ENCODE measurements at places on chromosomes 12 and 14.

GRCh38 chr12:114399664-114400211 lies 6.2 kb downstream of the TBX5 start:
- DNase-seq = no peak

DNA sequence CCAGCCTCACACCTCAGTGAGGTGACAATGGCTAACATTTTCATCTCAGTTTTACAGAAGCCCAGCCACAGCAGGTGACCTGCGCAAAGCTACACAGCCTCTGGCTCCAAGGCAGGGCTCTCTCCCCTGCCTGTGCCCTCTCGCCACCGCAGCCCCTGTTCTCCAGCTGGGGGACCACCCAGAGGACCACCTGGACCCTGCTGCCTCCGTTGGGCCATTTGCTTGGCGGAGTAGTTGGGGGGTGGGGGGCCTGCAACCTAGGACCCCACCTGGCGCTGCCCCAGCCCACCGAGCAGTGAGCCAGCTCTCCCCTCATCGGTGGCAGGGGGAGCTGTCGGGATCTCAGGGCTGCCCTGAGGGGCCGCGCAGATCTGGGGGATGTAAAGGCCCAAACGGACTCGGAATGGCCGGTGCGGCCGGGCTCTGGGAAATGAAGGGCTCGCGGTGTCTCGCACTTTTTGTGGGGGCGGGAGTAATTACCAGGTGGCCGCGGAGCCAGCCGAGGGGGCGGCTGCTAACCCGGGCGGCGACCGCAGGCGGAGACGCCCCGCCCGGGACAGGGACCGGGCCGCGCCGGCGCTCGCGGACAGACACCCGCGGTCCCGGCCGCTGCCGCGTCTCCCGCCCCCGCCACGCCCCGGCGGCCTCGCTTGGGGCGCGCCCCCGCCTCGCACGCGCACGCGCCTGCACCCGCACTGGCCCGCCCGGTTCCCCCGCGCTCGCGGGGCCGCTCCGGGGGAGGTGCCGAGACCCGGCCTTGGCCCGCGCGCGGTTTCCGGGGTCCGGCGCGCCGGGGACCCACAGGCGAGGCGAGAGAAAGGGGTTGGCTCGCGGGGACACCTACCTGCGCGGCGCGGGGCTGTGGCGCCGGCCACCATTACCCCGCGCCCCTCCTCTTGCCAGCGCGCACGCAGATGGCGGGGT lies 8.6 kb upstream of the GPR68 start:
- DNase-seq = no peak

- DNase-seq = peak; percentile 86
These were observed 127.4 kb downstream of the CACNA1C start for GRCh38 chr12:2179953-2180736.

- no peak for DNase-seq
These were observed 795 bp upstream of the ACOT2 start for GRCh38 chr14:73567951-73568885.

DNA sequence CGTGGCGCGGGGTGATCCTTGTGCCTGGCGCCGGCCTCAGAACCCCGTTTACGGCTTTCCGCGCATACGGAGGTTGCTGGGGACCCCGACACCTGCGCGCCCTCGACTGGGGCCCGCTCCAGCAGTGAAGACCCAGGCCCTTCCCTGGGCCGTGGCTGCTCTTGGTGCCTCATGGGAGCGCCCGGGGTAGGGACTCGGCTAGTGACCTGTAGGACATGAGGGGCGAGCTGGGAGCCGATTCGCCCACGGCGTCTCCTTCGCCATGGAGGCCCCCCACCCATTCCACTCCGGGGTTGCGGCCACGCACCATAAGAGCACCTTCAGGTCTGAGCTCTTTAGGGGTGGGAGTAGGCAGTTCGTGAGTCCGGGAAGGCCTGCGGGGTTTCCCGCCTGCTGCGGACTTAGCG lies 14.2 kb upstream of the PAX9 start:
- no peak for DNase-seq

- no peak for DNase-seq
These were observed 30.8 kb downstream of the LEMD3 start for GRCh38 chr12:65200007-65200665.

- DNase-seq = no peak
These were observed 1083.2 kb downstream of the FLRT2 start for GRCh38 chr14:86613126-86613525.

GRCh38 chr12:18752280-18752920 lies 14.5 kb downstream of the CAPZA3 start:
- peak; percentile 95 for DNase-seq

DNA sequence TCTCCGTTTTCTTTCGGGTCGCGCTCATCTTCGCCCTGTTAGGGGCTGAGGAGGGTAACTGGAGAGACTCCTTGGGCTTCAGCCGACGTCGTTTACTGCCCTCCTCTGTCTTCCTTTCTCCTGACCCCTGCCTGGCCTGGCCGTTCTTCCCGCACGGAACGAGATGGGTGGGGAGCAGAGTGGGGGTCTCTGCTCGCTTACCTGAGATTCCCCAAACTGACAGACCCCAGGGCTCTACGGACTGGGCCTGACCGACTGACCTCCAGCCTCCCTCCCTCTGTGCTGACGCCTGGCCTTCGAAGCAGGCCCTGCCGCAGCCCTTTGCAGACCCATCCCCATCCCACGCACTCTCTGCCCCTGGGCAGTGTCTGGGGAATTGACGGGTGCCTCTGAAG lies 439 bp downstream of the GOLGA5 start:
- no peak for DNase-seq

DNA sequence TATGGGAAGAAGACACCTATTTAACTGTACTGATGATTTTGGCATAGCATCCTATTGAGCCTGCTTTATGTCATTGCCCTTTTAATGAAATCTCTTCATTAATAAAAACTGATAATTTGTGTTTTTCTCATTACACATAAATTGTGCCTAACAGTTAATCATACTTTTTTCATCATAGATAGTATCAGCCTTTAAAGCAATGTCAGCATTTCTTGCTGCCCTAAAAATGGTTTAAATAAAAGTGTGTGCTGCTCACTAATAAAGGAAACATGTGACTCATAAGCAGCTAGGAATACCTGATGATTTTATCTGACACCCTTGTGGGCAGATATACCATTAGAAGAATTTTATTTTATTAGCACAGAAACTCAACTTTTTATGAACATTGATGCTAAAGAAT lies 26.7 kb downstream of the TBK1 start:
- DNase-seq = no peak

DNA sequence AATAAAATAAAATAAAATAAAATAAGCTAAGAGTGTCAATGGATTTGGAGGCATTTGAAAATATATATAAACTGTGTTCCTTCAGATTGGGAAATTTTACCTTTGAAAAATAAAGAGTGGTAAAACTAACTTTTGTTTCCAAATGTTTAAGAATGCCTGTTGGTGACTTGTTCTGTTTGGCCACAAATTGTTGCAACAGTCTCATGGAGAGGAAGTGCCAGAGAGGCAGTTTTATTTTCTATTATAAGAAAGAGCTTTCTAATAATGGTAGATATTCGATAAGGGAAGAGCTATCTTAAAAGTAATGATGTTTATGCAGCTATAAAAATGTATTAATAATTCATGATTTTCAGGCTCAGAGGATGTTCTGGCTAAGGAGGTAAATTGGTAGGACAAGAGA lies 68.8 kb upstream of the MDGA2 start:
- no peak for DNase-seq

DNA sequence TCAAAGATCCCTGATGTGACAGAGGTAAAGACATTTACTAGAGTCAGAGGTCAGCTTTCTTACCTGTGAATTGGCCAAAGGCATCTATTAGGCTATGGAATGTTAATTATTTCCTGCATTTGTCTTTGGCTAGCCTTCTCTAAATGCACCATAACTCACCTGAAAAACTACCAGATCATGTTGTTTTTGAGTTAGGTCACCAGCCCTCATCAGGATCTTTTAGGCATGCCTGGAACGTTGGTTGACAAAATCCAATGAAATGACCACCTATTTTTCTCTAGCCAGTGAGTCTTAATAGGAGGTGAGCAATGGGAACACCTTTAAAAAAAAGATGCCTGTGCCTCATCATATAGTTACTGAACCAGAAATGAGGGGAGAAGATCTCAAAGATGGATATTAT lies 46.2 kb downstream of the ANO4 start:
- DNase-seq = no peak

GRCh38 chr12:125092872-125093680 lies 27.8 kb downstream of the AACS start:
- DNase-seq = no peak

DNA sequence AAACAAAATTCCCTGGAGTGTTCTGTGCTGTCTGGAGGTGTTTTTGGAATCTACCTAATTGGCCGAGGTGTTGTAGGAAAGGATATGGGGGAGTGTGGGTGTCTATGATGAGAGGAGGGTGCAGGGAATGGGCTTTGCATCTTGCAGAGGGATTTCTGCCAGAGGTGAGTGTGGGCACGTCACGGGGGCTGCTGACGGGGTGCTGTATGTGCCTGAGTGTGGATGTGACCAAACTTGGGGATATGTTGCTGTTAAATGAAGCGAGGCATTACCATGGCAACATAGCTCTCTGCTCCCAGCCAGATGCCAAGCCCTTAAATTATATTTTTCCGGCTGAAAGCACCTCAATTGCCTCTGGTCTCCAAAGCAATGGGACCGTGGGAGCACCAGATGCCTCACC lies 44.3 kb upstream of the SPTLC2 start:
- DNase-seq = no peak

GRCh38 chr12:58639318-58639934 lies 280.9 kb downstream of the LRIG3 start:
- DNase-seq = no peak

GRCh38 chr12:48996794-48997718 lies 2.1 kb downstream of the DDN start:
- no peak for DNase-seq

GRCh38 chr14:74038020-74038859 lies 19.1 kb downstream of the BBOF1 start:
- DNase-seq = no peak

GRCh38 chr12:4829793-4830162 lies 79.9 kb upstream of the KCNA1 start:
- no peak for DNase-seq

DNA sequence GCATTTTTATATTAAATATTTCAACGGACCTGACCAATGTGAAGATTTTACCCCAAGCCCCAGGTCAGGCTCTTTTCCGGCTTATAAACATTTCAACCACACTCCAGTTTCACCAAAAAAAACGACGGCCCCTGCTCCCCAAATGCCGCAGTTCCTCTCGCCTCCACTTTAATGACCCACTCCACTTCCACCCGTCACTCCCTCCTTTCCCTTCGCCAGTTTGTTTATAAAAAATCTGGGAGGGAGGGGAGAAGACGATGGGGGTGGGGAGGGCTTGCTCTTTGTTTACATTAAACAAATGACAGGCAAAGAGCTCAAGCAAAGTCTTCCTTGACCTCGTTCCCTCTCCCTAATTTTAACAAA lies 5.4 kb downstream of the SIX6 start:
- no peak for DNase-seq

DNA sequence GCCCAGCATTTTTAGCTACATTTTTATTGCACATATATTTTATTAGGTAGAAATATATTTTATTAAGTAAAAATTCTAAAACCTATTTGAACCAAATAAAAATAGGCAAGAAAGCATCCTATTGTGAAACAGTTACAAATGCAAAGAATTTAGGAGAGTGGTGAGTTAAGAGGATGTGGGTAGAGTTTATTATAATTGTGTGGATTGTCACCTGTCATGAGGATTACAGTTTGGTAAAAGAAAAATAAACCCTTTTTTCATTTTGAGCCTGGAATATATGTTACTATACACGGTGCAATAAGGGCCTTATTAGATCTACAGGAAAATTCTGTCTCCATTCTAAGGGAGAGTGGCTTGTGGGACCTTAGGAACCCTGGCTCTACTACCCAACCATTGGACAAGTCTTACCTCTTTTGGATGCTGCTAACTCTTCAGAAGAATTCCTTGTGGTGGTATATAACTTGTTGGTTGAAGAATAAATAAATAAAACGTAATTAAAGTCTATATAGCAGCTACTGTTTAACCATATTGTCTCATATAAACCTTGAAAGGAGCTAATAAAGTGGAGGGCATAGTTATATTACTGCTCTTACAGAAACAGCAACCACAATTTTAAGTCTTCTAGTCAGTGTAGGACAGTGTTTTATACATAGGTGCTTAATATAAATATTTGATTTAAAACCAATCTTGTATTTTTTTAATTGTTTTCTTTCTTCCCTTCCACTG lies 67.8 kb downstream of the FGD4 start:
- DNase-seq = no peak

GRCh38 chr14:69439521-69440270 lies 41.2 kb downstream of the SLC39A9 start:
- no peak for DNase-seq

DNA sequence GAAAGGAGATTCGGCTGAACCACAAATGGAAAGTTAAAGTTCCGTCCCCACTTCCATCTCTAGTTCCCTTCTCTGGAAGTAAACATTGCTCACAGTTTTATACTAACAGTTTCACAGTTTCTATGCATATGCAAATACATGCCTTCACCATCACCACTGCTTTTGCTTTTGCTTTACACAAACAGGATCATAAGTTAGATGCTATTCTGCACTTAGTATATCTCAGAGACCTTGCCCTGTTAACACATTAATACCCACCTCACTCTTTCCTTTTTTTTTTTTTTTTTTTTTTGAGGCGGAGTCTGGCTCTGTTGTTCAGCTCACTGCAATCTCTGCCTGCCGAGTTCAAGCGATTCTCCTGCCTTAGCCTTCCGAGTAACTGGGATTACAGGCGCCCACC lies 890 bp downstream of the TEP1 start:
- no peak for DNase-seq

- no peak for DNase-seq
These were observed 37.8 kb downstream of the PRPF40B start for GRCh38 chr12:49661191-49661590.

- DNase-seq = no peak
These were observed 100.7 kb downstream of the ZFP36L1 start for GRCh38 chr14:68692216-68692615.

DNA sequence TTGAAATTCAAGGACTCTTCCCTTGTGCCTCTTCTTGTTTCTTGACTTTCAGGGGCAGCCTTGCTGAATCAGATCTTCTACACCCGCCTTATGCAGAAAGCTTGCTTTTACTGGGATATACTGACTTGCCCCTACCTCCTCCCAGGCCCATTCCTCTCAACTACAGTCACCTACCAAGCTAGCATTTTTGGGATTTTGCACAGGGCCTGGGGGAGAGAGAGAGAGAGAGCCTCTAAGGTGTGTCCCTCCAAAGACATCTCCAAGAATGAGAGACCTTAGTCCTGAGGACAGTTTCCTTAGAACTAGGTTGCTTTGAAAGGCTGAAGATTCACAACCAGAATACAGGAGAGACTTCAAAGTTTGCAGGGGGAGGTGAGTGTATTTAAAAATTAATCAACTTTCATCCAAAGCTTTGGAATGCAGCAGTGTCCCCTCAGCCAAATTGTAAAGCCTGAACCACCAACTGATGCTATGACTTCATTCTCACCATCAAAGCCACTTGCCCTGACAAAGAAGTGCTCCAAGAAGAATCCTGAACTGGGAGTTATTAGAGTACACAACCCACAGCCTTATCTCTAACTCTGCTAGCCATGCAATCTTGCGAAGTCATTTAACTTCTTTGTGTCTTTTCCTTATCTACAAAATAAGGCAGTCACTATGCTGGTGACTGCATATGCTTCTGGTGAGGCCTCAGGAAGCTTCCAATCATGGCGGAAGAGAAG lies 96.1 kb upstream of the EGLN3 start:
- no peak for DNase-seq

DNA sequence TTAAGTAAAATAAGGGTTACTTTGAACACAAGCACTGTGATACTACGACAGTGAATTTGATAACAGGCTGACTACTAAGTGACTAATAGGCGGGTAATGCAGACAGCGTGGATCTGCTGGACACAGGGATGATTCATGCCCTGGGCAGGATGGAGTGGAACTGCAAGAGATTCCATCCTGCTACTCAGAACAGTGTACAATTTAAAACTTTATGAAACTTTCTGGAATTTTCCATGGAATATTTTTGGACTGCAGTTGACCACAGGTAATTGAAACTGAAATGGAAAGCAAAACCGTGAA lies 46.0 kb downstream of the YEATS4 start:
- DNase-seq = peak; percentile 73

All from GM04503 (cell line).